NCI-H187 (cell line): ENCODE measurements at places on chromosomes 3 and 15.

DNA sequence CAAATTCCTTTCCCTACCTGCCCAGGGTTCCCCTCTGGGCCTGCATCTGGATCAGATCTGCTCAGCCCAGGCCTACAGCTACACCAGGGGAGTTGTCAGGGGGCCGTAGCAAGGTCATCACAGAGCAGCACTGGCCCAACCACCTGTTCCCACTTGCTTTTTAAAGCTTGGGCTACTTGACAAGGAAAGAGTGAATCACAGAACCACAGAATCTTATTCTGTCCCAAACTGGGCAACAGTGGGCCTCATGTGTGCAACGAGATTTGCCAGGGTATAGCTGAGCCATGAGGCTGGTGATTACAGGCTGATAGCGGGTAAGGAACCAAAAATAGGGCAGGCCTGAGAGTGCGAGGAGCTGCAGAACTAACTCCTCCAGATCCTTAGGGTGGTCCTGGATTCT lies 66.7 kb downstream of the MYLK start:
- no peak for DNase-seq

DNA sequence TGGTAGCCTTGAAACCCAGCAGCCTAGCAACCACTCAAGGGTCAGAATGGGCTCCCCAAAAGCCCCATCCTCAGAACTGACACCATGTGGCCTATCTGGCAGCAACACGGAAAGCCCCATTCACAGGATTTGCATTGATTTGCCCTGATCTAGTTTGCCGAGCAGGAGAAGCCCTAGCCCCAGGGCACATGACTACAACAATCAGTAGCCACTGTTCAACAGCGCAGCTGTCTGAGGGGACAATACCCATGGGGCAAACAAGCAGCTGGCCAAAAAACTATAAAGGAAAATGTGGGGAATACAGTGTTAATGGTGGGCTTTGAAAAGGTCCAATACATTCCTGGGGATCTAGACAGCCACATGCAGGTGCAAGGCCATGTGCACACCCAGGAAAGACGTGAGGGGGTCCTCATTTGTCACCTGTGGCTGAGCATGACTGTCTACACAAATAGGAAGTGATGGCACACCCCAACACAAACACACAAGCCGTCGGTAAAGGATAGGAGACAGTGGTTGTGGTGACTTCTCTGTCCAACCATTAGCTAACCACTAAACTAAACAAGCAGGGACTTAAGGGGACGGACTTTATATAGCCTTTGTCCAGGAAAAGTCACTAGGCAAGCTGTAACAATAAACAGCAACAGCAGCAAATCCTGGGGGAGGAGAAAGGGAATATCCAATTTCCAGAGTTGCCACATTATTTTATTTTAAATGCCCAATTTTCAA lies 113.7 kb downstream of the LRIG1 start:
- no peak for DNase-seq

GRCh38 chr15:70337277-70338186 lies 239.8 kb upstream of the TLE3 start:
- DNase-seq, result no peak

- DNase-seq, result no peak
These were observed 50.0 kb upstream of the ARHGEF26 start for GRCh38 chr3:154071146-154071545.

DNA sequence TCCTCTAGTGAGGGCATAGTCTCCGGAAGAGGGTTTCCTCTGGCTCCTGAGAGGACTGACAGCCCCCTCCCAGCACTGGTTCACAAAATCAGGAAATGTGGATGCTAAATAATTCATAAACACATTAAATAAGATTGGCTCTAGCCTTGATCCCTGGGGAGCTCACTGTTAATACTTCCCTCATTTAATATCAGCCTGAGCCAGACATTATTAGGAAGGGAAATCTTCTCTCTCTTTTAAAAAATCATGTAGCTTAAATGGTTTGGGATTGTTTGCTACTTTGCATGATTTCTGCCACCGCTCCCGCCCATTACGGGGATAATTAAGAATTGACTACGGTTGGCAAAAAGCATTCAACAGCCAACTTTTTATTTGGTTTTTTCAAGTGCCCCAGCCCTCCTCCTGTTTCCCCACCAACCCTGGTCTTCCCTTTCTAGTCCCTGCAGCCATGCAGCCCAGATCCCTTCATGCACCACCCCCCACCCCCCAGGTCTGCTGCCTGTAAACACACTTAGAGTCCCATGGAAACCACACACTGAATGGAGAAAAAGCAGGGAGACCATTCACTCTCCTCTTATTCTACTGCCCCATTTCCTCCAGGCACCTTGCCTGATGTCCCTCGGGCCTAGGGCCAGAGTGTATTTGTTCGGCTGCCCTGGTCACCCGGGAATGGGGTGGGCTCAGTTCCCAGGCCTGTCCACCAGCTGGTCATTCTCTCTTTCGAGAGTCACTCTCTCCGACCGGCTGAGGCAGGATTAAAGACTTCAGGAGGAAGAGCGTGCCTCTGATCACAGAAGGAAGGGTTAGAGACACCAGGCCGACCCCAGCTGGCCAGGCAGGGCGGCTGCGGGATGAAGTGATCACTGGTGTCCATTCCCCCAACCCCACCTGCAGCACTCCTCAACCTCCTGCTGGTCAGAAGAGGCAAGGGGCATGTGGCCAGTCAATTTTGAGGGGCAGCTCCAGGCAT lies 45.1 kb downstream of the SEMA5B start:
- DNase-seq, result no peak

DNA sequence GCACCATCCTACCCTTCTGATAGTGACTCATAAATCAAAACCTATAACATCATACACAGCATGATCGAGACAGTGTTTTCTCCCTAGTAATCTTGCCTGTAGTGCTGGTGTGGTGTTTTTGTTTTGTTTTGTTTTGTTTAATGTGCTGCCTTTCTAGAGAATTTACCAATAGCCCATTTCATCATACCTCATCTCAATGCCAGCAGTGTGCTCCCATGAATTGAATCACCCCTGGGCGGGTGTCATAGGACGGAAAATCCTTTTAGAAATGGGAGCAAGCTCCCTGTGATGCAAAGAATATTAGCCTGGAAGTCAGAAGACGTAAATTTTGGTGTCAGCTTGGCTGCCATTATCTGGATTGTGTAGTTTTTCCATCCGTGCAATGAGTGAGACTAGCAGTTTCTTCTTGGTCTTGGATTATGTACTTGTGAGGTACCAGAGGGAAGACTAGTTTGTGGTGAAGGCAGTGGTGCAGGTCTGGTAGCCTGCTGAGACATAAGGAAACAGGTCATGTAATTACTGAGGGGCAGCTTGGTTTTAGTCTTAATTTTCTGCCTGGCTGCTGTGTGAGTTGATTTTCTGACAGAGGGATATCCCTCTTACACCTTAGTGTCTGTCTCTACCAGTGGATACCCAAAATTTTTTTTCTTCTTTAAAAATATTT lies 29.9 kb downstream of the IGSF10 start:
- no peak for DNase-seq

DNA sequence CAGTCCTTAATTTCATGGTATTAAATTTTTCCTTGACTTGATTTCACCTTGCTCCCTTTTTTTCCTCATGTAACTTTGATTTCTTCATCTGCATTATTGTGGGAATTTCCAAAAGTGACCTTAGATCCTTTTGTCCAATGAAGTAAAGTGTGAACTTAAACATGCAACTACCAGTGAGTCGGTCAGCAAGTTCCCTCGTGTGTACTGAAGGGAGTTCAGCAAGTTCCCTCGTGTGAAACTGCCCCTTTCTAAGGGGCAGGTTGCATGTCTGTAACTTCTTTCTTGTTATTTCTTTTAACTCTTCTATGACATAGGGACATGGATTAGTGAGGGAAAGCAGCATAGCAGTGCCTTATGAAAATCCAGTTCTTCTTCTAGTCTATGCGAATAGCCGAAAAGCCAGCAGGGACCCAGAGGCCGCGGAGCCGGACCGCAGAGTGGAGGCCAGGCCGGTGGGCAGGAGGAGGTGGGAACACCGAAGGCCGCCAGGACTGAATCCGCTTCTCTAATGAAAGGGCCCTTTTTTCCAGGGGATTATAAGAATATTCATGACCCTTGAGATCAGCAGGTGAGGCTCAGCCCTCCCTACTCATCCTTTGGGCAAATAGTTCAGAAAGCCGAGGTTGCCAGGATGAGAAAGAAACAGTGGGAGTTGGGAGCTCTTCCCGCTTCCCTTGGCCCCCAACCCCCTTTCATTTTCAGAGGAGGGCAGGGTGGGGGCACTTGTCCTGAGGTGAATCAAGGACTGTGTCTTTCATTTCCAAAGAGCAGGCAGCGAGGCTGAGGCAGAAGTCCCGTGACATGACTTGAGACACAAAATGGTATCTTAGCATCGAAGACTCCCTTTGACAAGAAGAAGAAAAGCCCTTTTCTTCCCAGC lies 117.5 kb downstream of the OPA1 start:
- DNase-seq, result no peak

DNA sequence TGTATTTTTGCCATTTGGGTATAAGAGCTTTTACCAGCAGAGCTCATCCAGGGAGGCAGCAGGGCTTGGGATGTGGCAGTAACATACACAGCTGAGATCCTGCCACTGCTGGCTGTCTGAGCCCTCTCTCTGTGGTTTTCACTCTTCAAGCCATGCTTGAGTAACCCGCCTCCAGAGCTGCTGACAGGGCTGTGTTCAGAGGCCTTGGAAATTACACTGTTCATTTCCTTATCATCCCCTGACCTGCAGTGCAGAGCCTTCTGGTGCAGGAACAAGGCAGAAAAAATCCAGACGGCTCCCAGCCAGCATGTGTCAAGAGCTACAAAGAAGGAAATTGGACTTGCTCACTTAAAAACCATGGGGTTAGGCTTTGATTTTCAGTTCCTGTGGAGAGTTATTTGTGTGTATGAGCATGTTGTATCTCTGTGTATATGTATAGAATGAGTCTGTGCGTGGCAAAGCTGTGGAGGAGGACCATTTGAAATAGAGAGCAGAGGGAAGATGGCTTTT lies 47.0 kb downstream of the ZNF609 start:
- DNase-seq, result peak; percentile 12

- DNase-seq, result no peak
These were observed 62.5 kb upstream of the SKOR1 start for GRCh38 chr15:67762610-67763368.

GRCh38 chr3:144923046-144923775 lies 951.6 kb downstream of the DIPK2A start:
- no peak for DNase-seq

DNA sequence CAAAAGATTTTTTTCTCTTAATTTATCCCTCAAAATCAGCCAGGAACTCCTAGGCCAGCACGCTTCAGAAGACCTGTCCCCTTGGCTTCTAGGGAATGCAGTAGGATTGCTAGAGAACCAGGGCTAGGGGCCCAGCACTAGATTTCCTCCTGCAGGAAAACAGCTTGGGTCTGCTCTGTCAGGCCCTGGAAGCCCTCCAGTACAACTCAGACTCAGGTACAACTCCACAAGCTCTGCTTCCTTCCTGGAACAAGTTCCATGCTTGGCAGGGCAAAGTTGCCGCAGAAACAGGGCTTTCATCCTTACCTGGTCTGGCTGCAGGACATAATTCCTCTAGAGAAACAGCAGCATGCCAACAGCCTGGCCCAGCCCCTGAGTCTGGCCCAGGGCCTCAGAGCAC lies 96.1 kb upstream of the CTNNB1 start:
- no peak for DNase-seq

GRCh38 chr3:192249516-192249915 lies 477.8 kb downstream of the FGF12 start:
- DNase-seq, result no peak

DNA sequence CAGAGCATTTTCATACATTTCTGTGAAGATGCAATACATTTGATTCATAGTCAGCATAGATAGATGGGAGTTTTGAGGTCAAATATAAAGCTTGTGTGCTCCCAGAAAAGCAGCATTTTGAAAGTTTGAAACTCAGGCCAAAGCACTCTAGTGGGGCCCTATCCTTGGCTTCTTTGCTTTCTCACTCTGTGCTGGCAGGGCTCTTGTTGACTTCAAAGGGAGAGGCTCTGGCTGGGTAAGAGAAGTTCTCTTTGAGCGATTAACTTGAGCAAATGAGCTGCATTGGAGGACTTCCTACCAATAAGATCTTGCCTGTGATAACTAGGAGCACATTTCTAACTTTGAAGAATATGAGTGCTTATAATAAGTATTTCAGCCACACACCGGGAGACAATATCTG lies 214.0 kb upstream of the RARB start:
- no peak for DNase-seq

DNA sequence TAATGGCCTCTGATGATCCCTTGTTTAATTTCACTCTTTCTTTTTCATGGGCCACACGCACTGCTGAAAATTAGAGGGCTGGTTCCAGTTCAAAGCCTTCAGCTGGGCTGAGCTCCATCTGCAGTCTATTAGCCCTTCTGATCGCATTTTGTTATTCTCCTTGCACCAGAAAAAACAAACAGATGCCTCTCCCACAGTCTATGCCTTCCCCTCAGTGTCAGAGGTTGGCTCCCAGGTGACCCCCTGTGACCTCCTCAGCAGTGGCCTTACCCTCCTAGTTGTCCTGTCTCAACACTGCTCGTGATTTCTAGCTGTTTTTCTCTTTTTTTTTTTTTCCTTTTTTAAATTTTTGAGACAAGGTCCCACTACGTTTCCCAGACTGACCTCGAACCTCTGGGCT lies 77.1 kb upstream of the PRTG start:
- DNase-seq, result no peak

GRCh38 chr3:170429050-170429449 lies 10.4 kb downstream of the CLDN11 start:
- DNase-seq, result no peak

GRCh38 chr15:74723754-74724334 lies 1.5 kb downstream of the CYP1A1 start:
- DNase-seq, result peak; percentile 39

DNA sequence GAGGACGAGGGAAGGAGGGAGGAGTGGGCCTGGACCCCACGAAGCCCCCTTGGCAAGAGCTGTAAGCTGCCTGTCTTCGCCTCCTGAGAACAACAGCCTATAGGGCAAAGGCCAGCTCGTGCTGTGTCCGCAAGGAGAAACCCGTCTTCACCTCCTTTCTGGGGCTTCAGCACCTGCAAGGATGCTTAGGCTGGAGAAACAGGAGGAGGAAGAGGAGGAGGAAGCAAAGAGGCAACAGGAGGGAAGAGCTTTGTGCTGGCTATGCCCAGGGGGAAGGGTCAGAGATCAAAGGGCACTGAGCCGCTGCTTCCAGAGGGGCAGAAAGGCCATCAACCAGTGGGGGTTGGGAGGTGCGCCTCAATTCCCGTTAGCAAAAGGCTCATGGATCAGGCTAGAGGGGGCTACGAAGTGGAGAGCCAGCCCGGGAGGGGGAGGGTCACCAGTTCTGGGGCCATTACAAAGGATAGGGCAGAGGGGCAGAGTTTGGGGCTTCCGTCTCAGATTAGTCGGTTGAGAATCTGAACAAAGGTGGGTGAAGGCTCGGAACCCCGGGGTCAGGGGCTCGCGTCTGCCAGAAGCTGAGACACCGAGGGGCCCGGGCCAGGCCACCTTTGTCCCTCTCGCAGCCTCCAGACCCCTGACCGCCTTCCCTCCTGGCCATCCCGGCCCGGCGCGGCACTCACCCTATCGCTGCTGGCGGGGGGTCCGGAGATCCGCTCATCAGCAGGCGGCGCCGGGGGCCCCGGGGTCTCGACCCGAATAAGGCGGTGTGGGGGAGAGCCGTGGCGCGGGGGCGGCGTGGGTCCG lies 792 bp downstream of the SHF start:
- DNase-seq, result no peak

DNA sequence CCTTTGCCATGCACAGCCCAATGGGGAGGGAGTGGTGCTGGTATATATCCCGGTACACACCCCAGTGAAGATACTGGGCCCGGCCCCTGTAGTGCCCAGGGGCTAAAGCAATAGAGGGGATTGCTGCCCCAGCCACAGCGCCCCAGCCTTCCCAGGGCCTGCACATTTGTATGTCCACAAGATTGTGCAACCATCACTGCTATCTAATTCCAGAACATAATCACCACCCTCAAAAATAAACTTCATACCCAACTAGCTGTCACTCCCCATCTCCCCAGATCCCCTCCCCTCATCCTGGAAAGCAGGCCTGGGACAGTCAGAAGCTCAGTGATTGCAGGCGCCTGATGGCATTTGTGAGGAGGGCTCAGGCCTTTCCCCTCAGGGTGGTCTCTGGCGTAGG lies 13.5 kb downstream of the GNAI2 start:
- no peak for DNase-seq
